ENCODE measurements at places on chromosomes 7 and 10.

DNA sequence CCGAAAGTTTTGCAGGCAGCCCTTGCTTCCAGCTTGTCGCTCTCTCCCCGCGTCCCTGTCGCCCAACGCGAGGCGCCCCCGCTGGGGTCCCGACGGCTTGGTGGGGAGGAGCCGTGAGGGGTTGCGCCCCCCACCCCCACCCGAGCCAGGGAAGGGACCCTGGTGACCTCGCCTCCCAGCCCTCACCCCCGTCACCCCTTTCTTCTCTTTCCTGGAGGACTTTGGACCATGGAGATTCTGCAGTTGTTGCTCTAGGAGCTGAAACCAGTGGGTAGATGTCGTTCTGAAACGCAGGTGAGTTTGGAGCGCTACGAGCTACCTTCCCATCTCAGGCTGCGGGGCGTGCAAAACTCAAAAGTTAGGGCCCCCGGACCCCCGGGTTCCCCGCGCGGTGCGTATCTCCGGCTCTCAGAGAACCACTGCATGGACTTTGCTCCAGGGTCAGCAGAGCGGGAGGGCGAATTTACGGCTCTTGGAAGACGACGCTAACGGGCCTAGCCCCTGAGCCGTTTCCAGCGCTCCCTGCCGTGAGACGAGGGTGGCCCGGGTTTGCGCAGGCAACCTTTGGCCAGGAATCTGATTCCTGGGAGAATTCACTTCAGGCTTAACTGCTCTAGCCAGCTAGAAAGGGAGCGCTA lies 684 bp upstream of the ATXN7L1 start:
- no peak for DNase-seq

DNA sequence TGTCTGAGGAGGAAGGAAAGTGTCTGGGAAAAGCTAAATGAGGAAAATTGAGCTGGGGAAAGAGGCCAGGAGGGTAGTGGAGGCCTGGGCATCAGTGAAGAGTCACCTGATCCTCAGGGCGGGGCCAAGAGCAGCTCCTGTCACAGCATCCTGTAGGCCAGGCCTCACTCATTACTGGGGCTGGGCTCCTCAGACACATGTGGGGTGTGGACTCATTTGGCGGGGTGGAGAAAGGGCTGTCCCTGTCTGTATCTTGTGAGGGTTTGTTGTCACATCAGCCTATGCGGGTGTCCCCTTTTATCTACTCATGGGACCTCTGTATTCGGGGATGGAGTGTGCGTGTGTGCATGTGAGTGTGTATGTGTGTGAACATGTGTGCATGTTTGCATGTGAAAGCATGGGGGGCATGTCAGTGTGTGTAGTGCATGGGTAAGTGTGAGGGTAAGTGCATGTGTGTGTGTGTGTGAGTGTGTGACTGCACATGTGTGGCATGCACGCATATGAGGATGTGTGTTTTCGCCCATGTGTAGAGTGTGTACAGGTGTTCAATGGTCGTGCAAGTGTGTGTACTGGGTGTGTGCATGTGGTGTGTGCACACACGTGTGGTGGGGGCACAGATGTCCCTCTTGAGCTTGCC lies 67.8 kb downstream of the RAMP3 start:
- no peak for DNase-seq

DNA sequence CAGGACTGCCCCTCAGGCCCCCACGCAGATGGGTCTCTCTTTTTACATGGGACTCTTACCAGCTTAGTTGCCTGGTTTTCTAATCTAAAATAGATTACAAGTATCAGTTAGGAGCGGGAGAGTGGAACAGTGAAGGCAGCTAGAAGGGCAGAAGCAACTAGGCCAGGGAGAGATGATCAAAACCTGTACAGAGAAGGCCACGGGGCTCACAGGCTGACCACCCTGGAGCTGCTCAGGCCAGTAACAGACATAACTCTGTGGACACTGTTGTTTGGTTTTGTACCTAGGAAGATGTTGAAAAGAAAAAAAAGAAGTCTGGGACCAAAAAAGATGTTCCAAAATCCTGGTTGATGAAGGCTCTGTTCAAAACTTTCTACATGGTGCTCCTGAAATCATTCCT lies 16.5 kb downstream of the ABCC2 start:
- DNase-seq: no peak

- DNase-seq: no peak
Observed at GRCh38 chr10:73881221-73881919, 7.0 kb upstream of the CAMK2G start.

GRCh38 chr7:128931190-128931798 lies 6.4 kb upstream of the IRF5 start:
- DNase-seq: no peak

GRCh38 chr10:21021231-21021630 lies 124.1 kb upstream of the NEBL start:
- no peak for DNase-seq
